ENCODE measurements at places on chromosomes 2 and 18.

- no peak for DNase-seq
These were observed 300.1 kb downstream of the TDRD15 start for GRCh38 chr2:21423854-21424253.

DNA sequence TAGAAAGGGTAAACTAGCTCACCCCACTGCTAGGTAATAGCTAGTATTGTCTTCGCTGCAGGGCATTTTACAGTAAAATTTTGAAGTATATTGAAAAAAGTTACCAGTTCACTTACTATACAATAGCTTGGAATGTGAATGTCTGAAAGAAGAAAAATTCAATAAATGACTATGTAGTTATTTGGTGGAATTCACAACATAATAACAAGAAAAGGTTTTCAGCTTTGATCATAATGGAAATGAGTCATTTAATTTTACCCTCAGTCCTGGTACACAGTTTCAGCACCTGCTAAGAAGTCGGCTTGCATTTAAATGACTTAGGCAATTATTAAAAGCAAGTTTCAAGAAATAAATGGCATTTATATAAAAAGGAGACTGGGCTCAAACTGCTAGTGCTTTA is 90.4 kb downstream of the NUP35 start:
- no peak for DNase-seq

- peak; percentile 82 for DNase-seq
These were observed 62.9 kb upstream of the CTIF start for GRCh38 chr18:48475635-48476549.

- no peak for DNase-seq
These were observed 234.2 kb upstream of the NETO1 start for GRCh38 chr18:73101977-73102376.

- no peak for DNase-seq
These were observed 122.3 kb downstream of the RTN4 start for GRCh38 chr2:54927751-54928615.

- DNase-seq: no peak
These were observed 25.1 kb upstream of the SGPP2 start for GRCh38 chr2:222399038-222399783.

DNA sequence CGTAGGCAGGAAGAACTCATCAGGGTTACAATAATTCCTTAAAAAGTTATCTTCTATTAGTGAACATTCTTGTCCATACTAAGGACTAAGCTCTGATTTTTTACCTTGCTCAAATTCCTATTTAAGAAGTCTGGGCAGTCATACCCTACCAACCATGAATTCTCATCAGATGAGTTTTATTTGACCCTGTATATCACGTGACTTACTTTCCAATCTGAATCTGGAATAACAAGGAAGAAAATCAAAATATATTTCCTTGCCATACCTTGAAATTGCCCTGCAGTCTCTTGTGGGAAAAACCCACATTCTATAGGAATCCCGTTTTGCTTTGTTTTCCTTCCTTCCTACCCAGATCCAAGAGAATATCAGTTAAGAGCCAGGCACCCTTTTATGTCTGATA is 352.7 kb downstream of the AKAIN1 start:
- no peak for DNase-seq

All from ELR (cell line).